Activated T-cell treated with anti-CD3 and anti-CD28 coated beads, Interleukin-2, amount 50 U/mL, for 1 hour (primary cell): ENCODE measurements at places on chromosomes 6 and 20.

DNA sequence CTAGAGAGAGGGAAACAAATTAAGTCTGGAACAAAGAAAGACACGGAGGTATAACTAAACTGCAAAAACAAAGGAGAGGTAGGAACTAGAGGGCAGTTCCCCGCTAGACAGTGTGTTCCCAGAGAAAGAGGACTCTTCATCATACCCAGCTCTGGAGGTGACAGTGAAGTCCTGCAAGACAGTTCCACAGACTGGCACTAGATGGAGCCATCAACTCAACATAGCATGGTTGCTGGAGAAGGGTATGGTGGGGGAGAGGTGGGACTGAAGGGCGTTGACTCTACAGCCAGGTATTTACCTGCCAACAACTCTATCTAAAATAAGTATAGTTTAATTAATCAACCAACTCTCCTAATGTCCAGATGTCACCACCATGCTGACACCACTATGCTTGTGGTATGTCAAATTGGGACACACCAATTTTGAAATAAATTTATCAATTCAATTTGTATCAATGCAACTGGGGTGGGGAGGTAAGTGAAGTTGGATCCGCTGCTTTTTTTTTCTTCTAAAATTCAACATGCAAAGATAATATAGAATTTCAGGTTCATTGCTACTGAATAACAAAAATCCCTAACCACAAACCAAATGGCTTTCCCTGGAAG is 9.7 kb downstream of the BACH2 start:
- peak; percentile 54 for DNase-seq

GRCh38 chr6:98834060-98835031 is at the start of gene POU3F2:
TSS of gene POU3F2 (plus strand) at chr6:98834574. CDS start at chr6:98834874, 300 bp downstream.
- peak; percentile 63 for DNase-seq

- no peak for DNase-seq
Observed at GRCh38 chr6:8589941-8590729, 154.8 kb upstream of the SLC35B3 start.

GRCh38 chr20:62963614-62964397 is 11.3 kb downstream of the SLC17A9 start:
- no peak for DNase-seq

DNA sequence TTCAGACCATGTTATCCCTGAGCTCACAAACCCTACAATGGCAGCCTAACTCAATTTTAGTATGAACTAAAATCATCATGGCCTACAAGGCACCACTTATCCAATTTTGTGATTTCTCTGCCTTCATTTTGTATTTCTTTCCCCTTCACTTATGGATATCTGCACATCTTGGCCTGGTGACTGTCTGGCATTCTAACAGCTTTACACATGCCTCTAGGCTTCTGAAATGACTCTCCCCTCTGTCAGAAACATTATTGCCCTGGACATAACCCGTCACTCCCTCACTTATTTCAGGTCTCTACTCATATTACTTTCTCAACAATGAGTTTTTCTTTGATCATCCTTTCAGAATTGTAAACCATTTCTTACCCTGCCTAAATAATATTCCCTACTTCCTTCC is 89.2 kb upstream of the THEMIS start:
- DNase-seq: no peak

DNA sequence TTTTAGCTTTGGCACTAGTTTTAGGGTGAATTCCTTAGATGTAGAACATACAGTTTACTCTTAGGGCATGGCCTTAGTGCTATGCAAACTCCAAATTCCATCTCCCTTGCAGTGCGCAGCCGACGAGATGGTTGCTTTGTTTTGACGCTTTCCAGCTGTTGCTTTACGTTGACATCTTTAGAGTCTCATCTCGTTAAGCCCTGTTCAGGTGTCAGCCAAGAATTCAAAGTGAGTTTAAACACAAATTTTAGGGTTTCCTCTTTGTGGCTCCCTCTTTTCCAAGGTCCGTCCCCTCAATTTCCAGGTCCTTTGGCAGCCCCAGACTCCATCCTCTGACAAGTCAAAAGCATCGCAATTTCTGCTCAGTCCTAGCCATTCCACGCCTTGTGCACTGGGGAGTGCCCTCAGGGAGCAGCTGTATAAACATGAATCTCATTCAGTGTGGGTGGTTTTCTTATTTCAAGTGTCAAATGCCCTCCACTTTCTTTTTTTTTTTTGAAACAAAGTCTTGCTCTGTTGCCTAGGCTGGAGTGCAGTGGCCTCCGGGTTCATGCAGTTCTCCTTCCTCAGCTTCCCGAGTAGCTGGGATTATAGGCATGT is 14.1 kb upstream of the MAK start:
- no peak for DNase-seq

GRCh38 chr20:32829311-32830005 is 9.7 kb downstream of the MAPRE1 start:
- no peak for DNase-seq

DNA sequence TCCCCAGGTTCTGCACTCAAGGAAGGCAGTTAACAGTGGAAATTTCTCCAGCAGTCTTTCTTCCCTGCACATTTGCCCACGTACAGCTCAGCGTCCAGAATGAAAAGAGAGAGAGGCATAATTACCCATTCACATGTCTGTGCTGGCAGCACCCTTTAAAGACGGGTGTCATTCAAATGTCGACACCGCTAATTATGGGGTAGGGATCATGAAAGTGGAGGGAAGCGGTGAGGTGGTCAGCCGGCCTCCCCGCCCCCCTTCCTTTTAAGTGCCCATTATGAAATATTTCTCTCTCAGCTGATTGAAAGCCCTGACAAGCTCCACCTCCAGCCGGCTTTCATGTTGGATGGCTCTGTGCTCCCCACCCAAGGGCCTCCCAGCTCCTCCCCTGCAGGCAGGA is 246.1 kb downstream of the BMP7 start:
- no peak for DNase-seq

DNA sequence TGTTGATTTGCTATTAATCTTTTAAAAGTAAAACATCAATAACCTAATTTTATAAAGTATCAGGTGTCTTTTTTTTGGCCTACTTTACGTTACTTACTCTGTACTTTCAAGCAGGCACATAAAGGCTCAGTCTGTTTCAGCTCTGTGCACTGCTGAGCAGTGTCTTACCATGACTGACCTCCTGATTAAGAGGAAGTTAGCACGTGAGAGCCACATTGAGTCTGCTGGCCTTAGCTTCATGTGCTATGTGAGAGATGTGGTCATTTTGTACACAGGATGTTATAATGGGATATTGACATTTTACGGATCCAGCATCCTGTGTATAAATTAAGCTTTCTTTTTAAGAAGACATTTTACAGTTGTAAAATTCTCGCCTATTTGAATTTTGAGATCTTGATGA is 31.9 kb downstream of the ARID1B start:
- no peak for DNase-seq

DNA sequence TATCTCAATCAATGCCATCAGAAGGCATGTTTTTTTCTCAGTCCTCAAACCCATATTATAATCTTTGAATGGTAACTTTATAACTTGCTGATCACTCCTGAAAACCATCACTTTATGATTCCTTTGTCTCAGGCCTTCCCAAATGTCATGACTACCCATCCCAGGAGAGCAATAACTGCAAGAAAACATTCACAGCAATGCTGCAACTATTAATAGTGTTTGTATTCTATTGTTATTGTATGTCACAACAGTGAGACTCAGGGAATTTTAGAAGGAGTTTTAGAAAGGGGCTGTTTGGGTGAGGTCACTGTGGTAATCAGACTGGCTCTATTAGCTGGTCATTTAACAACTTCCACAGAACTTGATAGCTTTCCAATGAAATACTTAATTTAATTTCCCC is 301.4 kb upstream of the TBX18 start:
- no peak for DNase-seq

GRCh38 chr20:18928626-18929025 is 115.0 kb downstream of the SCP2D1 start:
- DNase-seq: no peak

- DNase-seq: no peak
Observed at GRCh38 chr20:12012241-12013222, 94.8 kb downstream of the BTBD3 start.

DNA sequence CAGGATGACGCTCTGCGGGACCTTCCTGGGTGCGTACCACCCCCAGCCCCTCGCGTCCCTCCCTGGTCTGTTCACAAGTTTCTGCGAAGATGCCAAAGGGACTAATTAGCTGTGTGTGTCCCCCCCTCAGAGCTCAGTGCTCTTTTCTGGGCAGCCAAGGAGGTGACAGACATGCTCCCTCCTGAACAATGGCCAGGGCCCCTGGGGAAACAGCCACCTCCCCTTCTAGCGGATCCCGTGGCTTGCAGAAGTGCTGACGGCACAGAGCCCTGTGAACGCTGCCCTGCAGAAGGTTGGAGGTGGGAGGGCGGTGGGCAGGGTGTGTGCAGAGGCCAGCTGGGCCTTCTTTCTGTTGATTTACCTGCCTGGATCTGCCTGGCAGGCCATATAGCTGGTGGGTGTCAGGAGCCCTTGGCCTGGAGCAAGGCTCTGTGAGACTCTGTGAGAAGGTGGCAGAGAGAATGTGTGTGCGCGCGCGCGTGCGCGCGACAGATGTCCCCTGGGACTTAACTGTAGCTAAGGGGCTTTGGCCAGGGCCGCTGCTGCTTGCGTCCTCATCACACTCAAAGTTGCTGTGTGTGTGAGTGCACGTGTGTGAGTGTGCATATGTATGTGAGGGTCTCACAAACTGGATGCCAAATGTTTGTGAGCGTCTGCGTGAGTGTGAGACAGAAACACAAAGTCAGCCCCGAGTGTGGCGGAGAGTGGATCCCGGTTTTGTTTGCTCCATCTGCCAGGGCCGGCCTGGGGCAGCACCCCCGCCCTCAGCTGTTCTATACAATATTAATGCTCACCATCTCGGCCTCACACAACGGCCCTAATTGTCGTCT is 3.5 kb upstream of the MYT1 start:
- DNase-seq: no peak

- DNase-seq: no peak
Observed at GRCh38 chr6:163337958-163338357, 76.6 kb upstream of the QKI start.

GRCh38 chr6:157753291-157753690 is 69.8 kb upstream of the SNX9 start:
- no peak for DNase-seq

DNA sequence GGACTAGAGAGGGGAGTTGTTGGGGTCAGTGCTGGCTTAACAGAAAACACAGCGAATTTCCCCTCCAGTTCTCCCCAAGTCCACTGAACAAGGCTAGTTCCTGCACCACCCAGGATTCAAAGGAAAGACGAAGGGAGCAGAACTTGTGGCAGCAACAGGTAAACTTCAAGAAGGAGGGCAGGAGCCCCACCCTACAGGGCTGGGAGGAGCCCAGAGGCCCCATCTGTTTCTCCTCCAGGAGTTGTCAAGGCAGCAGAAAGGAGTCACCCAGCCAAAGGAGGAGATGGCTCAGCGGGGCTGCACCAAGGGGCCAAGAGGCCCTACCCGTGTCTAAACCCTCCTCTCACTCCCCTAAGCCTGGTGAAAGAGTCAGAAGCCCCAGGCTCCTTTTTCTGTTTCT is 1.7 kb downstream of the SAPCD1 start:
- DNase-seq: no peak

DNA sequence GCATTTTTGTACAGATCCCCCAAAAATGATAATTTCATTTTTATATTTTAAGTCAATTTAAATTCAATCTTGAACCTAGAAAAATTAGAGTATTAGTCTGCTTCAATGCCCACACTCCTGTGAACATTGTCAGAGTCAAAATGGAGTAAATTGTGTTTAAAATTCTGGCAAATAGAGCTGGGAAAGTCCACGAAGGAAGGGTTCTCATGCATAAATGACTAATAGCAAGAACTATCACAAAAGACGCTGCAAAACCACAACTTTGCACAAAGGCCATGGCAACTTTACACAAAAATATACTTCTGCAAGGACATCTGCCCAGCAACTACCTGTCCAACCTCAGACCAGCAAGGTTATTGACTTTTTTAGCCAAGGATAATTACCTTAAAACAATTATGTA is 203.2 kb upstream of the SMLR1 start:
- DNase-seq: no peak

GRCh38 chr6:151870375-151870774 is 62.9 kb downstream of the ESR1 start:
- DNase-seq: no peak

DNA sequence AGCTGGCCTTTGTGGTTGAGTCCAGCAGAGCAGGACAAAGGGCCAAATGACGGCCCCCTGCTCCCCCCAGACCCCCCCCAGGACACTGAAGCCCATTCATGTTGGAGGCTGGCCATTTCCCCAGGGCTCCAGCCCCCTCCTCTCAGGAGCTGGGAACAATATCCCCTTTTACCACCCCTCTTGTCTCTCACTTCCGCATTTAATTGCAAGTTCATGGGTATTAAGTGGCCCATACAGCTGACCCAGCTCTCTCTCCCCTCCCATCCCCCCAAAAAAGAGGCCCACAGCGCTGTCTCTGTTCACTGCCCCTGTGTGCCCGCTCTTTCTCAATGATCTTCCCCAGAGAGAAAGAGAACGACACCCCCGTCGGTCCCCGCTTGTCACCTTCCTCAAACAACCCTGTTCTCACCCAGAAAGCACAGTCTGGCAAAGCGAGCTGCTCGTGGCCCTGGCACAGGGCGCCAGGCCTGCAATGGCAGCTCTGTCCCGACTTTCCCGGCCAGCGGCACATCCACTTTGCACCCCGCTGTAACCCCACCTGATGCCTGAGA is 30.4 kb downstream of the PREX1 start:
- no peak for DNase-seq

DNA sequence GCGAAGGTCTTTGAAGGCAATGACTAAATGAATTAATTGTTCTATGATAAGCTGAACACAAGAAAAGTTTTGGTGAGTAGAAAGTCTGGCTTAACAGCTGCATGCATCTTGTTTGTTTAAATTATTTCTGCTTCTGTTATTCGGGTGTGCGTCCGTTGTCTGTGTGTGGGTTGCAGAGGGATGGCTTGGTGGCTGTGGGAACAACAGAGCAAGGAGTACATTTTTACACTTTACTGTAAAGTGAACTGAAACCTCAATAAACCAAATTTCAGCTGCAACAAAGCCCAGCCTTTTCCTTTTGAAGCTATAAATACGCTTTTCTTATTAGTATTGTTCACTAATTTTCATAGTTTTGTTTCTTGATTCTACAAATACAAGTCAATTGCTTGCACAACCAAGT is 3.5 kb upstream of the LAMP5 start:
- no peak for DNase-seq

DNA sequence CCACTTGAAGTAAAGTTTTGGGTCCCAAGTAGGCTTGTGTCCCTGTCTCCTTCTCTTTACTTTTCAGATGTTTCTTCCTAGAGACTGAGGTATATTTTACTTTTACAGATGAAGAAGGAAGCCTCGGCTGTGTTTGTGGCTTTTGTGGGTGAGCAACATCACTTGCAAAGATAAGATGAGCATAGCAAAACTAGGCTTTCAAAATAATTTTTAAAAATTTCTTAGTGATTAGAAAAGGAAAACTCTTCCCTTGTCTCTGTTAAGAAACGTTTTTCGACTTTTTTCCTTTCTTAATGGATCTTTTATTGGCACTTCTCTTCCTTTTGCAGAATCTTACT is 7.6 kb downstream of the PTPN1 start:
- no peak for DNase-seq
